Heart left ventricle (tissue), 16 donors: ENCODE measurements at places on chromosomes 2 and 18. TPM values are rescaled to one million over a fixed set of nuclear protein-coding genes. Genes with fewer than 3 reads are reported as not detected.

DNA sequence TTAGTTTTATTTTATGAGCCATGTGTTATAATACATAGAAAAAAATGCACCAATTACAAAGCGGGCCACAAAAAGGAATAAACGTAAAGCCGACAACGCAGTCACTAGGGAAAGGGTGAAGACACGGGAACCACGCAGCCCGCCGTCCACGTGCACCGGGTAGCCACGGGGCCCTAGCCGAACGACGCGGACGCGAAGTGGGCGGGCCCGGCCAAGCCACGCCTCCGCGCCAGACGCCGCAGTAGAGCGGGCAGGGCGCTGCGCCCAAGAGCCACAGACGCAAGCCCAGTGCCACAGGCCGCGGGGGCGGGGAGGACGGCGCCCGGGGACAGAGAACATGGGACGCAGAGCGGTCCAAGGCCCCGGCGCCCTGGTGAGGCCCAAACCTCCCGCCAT is at the start of gene DUSP28:
Gene DUSP28 (plus strand): TSS at position 274 of the 396 bp plus-strand sequence. CDS start 328 bp downstream, outside the sequence.
- peak; percentile 94 for DNase-seq

- DNase-seq = no peak
These were observed 253.3 kb downstream of the SPAG16 start for GRCh38 chr2:213537579-213537978.

- DNase-seq = no peak
These were observed 35.7 kb upstream of the LTBP1 start for GRCh38 chr2:32910883-32911598.

- DNase-seq = no peak
These were observed 25.1 kb upstream of the CCL20 start for GRCh38 chr2:227788561-227789018.

GRCh38 chr18:22544626-22545025 is 126.9 kb upstream of the CTAGE1 start:
- no peak for DNase-seq

GRCh38 chr2:112229348-112229747 is 25.5 kb downstream of the ZC3H8 start:
- DNase-seq = no peak

- DNase-seq = no peak
These were observed 1241.1 kb upstream of the LRRTM1 start for GRCh38 chr2:81545626-81546025.

- no peak for DNase-seq
These were observed 45.3 kb upstream of the IL1R2 start for GRCh38 chr2:101946372-101947039.

DNA sequence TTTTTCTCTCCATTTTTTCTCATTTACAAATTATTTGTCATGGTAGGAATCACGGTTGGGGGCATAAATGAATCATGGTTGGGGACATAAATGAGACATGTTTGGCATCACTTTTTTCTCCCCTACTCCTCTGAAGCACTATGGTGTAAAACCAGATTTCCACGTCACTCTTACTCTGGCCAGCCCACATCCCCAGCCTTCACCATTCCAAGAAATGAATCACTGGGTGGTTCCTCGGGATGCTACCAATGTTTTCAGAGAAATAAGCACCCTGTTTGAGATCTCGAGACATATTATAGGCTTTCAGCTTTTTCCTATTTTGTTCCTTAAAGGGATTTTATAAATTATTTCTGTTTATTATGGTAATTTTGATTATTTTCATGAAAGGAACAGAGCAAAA is 155.0 kb upstream of the SLC8A1 start:
- DNase-seq = no peak

DNA sequence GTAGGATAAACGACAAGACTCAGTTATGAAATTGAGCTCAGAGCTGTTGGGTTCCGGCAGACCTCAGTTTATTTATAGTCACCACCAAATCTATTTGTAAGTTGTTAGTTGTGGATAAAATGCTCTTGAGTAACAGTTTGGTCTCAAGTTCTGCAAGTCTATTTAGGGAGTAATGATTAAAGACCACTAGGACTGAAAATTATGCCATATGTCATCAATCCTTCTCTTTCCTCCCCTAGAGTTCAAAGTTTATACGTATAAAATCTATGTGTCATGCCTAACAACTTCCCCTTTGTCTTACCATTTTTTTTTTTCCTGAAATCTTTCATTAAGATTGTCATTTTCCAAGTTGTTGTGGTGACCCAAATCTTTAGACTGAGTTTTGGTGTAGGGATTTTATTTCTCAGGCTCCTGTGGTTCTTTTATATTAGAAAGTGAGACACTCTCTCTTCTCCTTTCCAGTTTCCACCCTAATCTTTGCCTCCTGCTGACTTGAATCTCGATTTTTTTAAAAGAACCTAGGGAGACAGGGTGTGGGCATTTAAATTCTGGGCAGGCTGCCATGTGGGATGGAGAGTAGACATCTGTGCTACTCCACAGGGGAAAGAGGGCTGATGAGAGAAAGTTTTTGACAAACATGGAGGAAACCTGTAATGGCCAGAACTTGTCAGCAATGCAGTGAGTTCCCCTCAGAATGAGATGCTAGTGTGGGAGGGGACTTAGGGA is 51.0 kb downstream of the LAMA3 start:
- no peak for DNase-seq

GRCh38 chr2:37827911-37828511 is 97.1 kb upstream of the RMDN2 start:
- peak; percentile 66 for DNase-seq

- DNase-seq = no peak
These were observed 718.9 kb upstream of the FANCL start for GRCh38 chr2:58959996-58960395.

DNA sequence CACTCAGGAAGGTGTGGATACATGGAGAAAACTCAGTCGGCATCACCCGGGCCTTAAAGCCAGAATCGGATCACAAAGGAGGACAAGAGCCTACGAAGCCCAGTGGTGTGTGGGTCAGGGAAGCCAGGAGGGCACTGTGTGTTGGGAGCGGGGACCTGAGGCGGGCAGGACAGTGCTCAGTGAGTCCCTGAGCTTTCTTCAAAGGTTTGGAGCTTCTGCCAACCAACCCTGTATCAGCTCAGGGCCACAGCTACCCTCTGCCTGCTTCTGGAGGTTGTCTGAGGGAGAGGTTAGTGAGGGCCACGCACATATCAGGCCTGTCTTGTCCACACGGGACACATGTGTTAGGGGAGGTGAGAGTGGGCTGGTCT is 52.4 kb downstream of the DYSF start:
- no peak for DNase-seq

DNA sequence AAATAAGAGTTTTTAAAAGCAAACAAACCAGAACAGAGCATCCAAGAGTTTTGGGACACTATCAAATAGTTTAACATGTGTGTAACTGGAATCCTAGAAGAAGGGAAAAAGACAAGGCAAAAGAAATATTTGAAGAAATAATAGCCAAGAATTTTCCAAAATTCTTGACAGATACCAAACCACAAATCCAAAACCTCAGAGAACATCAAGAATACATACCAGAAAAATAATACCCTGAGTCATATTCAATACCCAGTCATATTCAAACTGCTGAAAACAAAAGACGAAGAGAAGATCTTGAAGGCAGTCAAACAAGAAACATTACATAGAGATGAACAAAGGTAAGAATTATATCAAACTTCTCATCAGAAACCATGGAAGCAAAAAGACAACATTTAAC is 22.9 kb downstream of the INO80C start:
- DNase-seq = no peak

The ARID5A gene
- 41.2 TPM for polyA plus RNA-seq

The RGPD3 gene
- 0.04 TPM for polyA plus RNA-seq

DNA sequence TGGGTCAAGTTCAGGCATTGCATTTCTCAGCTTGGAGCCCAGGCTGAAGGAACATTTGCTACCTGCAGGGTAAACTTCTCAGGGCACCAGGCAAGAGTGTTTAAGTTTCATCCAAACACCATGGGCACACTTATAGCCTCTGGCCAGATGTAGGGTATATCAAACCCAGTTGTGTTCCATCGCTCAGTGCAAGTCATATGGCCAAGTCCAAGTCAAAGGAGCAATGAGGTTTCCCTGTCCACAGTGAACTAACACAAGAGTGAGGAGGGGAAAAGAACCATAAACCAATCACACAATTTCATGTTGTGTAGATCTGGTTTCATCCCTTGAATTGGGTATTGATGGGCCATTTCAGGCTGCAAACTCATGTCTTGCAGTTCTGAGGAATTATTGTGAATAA is 107.2 kb downstream of the SOX11 start:
- no peak for DNase-seq

The KATNAL2 gene
- polyA plus RNA-seq = 3.1 TPM

- no peak for DNase-seq
These were observed 10.4 kb upstream of the FAM228A start for GRCh38 chr2:24164416-24164973.

GRCh38 chr2:96241900-96242611 is 23.7 kb downstream of the TMEM127 start:
- no peak for DNase-seq

- DNase-seq = peak; percentile 30
These were observed 107.0 kb downstream of the RAPGEF4 start for GRCh38 chr2:172842511-172843265.

The CYP20A1 gene
- 5.9 TPM for polyA plus RNA-seq

- DNase-seq = no peak
These were observed 2.3 kb upstream of the CRYBA2 start for GRCh38 chr2:218995561-218995960.

DNA sequence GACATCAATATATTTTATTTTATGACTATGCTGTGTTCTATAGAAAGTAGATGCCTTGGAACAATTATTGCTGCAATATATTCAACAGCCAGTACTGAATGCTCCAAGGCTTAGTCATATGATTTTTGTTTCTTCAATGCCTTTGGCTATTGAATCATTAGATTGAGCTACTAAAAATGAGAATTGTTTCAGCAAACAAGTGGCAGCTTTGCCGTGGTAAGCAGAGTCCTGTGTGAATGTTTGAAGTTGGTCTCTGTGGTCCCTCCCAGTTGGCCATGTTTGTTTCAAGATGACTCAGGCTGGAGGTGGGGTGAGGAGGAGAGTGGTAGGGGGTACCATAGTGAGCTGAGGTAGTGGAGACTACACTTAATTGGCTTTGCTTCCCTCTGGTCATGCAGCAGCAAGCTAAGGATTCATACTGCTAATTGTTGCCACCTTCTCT is 198.6 kb upstream of the EPAS1 start:
- no peak for DNase-seq

DNA sequence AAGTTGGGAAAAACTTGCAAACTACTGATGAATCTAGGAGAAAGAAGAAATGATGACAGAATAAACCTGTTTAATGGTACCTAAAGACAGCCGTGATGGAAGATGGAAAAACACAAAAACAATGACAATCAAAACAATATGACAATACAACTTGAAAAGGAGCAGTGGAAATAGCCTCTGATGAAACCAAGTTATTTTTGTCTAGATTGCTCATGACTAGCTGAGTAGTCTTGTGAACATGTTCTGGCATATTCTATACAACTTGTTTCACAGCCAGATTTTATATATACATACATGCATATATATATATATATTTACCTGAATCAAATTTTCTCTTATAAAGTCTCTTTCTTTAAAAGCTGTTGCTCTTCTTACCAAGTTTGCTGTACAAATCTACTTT is 439.1 kb downstream of the TGIF1 start:
- no peak for DNase-seq

DNA sequence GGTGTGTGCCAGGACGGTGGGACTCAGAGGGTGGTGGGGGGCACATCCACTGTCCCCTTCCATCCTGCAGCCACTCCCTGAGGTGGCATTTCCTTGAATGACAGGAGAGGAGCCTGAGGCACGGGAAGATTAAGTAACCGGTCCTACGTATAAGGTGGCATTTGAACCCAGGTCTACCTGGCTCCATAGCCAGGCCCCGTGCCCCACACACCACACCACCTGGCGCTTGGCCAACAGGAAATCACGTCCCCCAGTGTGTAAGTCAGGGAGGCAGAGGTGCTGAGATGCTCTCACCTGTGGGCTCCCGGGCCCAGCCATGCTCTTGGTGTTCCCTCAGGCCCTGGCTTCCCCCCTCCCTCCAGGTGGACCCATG is 53.7 kb downstream of the HPCAL1 start:
- no peak for DNase-seq

- no peak for DNase-seq
These were observed at the start of gene FNDC4 for GRCh38 chr2:27494944-27495554. TSS of gene FNDC4 (minus strand) at chr2:27495200. CDS start at chr2:27494679, 521 bp downstream.

DNA sequence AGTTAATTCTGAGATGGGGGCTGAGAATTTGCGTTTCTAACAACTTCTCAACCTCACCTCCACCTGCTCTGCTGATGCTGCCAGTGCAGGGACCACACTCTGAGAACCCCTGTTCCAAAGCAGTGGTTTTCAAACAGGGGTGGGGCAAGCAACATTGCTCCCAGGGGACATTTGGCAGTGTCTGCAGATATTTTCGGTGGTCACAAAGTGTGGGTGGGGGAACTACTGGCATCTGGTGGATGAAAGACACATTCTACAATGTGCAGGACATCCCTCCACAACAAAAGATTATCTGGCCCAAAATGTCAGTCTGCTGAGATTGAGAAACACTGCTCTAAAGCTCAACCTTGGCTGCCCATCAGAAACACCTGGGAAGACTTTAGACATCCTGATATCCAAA is 188.7 kb upstream of the SATB2 start:
- no peak for DNase-seq

DNA sequence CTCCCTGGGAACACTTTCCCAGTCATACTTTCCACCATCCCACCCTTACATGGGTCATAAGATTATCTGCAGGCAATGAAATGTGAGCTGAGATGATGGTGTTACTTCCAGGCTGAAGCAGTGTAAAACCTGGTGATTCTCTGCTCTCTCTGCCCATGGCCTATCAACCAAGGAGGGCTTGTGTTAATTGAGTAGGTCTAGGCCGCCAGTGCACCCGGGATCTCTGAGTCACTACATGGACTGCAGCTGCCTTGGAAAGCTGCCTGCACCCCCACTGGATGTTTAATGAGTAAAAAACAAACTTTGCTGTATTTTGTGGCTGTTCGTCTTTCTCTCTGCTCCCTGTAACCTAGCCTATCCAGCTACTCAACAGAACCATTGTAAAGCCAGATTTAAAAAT is 451.7 kb upstream of the SMIM21 start:
- DNase-seq = no peak
